ENCODE measurements at places on chromosomes 2 and 18.

DNA sequence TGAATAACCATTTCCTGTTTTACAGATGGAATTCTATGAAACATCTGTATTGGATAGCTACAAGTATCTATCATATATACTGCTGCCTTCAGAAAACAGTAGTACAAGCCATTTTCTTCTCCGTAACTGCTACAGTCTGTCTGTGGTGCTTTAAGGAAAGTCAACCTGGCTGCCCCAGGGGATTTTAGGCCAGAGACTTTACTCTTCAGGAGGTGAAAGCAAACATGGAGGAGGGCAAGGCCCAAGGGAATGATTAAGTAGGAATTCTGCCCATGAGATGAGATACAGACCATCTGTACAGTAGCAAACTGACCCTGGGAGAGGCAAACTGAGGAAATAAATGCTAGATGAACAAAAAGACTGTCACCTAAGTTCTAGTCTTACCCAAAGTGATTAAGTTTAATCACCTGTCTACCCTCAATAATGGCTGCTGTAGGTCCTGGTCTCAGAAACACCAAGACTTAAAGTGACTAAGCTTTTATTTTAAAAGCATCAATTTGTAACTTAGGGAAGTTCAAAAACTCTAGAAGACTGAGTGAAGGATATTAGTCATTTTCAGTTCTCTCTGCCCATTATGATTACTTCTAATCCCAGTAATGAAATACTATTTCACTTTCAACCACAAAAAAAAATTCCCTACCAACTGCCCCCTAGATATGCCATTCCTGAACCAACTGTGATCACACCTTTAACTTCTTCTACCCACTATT, 14.8 kb downstream of the MBD2 start:
- no peak for DNase-seq

DNA sequence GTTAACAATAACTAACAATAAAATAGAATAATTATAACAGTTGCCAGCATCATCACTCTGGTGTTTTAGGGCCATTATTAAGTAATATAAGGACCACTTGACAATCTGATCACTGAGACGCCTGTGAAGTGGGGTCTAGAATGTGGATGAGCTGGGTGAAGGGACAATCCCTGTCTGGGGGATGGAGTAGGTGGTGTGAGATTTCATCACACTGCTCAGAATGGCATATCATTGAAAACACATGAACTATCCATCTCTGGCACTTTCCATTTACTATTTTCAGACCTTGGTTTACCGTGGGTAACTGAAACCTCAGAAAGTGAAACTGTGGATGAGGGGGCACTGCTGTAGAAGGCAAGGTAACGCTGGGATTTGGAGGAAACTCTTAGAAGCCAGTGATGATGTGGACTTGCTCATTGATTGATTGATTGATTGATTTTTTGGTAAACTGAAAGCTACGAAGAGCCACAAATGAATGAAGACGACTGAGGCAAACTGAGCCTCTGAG, 204.4 kb upstream of the TWIST2 start:
- no peak for DNase-seq

DNA sequence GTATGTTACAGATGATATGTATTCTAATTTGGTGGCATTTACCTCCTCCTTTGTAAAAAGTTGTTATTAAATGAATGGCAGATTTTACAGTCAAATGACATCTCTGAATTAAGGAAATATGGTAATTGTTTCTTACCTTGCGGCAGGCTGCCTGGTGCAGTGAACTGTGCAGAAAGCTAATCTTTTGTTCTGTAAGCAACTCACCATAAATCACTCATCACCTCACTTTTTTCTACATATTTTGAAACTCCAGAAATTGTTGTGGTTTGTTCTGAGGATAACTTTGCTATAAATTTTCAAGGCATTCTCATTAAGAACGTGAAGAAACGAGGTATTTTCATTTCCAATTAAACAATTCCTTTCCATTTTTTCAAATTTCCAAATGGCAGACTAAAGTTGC, 52.7 kb downstream of the ST6GAL2 start:
- no peak for DNase-seq

DNA sequence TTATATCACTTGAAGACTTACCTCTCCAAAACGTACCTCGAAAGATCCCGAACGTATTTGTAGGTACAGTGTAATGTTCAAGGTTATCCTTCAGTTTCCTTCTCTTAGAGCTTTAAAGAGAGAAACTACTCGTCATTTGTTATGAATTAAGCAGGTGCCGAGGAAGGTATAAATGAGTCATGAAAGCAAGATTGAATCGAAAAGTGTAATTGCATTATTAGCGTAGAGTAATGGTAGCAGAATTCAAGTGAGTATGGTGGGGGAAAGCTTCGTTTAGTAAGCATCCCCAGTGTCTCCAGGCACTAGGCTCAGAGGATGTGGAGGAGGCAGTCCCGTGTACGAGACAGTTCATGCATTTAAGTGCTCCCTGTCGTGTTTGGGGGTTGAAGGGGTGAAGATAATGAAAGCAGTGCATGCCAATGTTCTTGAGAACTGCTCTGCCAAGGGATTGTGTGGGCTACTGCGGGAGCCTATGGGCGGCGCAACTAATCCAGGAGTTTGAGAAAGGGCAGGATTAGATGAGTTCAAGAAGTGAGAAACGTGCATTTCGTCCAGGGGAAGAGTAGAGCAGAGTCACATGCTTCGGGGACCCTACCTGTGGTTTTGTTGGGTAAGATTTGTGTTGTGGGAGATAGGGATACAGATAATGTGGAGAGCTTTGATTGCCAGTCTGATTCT, 858 bp downstream of the POLR1B start:
- DNase-seq, result no peak

GRCh38 chr2:64374686-64375085, 79.3 kb upstream of the LGALSL start:
- DNase-seq, result no peak

DNA sequence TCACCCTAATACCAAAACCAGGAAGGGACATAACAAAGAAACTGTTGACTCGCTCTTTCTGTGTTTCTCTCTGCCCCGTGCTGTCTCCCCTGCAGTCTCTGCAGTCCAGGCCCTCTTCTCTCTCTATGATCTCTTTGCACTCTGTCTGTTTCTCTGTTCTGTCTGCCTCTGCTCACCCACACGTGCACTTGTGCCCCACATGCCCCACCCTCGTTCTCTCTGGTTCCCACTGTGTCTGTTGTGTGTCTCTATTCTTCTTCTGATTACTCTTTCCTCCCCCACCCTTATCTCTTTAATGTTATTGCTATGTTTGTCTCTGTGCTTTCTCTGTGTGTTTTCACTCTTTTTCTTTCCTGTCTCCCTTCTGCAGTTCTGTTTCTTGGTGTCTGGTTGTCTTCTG, 54.0 kb downstream of the NAT8 start:
- DNase-seq, result no peak

DNA sequence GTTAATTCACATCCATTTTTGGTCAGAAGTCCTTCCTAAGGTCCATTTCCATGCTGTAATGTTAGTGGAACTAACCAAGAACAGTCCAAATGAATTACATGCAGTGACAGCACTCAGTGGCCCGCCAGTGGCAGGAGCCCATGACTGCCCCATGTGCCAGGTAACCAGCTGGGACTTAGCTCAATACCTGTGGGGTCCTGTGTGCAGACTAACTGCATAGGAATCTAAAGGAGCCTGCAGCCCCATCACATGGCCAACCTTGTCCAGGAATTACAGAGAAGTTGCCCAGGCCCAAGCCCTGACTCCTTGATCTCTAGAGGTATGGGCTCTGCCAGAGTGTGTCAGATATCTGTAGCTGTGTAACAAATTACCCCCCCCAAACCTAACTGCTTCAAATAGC, 35.4 kb upstream of the GPR17 start:
- DNase-seq, result no peak

DNA sequence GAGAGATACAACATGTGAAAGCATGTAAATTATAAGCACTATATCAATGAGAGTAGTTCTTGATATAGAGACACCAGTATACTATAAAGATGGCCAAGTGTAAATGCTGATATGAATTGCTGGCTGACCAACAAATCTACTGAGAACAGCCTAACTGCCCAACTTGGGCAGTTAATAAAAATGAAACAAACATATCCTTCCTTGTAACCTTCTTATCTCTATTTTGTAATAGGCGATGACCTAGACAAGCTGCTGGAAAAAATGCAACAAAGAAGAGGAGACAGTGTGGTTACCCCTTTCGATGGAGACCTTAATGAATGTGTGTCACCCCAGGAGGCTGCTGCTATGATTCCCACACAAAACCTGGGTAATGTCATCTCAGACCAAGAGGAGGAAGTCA, 148.7 kb downstream of the ESCO1 start:
- DNase-seq, result no peak

- no peak for DNase-seq
These were observed 89.2 kb downstream of the DOCK10 start for GRCh38 chr2:224952936-224953657.

- no peak for DNase-seq
These were observed 7.2 kb downstream of the ARHGAP25 start for GRCh38 chr2:68741805-68742306.

- no peak for DNase-seq
These were observed 1.4 kb downstream of the IHH start for GRCh38 chr2:219059375-219059724.

DNA sequence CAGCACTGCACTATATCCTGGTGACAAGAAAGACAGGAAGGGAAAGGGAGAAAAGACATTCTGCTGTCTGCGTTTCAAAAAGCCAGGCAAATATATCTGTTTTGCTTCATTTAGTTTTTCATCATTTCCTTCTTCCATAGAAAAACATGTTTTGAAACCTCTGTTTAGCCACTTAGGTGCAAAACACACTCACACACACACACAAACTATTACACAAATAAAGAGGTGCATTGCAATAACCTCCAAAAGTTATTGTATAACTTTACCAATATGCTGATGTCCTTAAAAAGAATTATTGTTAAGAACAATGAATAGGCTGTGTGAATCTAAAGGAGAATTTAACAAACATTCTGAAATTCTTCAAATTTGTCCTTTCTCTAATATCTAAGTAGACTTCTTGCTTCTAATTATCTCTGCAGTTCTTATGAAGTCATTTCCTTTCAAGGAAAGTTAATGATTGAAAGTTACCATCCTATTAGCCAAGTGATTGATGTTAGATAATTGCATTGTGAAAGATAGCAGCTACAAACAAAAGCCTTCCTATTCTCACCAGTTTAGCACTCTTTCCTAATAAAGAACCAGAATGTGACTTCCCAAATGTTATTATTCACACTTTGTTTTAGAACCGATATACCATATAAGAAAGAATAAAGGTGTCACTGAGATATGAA, 516.7 kb downstream of the KCNJ3 start:
- no peak for DNase-seq

DNA sequence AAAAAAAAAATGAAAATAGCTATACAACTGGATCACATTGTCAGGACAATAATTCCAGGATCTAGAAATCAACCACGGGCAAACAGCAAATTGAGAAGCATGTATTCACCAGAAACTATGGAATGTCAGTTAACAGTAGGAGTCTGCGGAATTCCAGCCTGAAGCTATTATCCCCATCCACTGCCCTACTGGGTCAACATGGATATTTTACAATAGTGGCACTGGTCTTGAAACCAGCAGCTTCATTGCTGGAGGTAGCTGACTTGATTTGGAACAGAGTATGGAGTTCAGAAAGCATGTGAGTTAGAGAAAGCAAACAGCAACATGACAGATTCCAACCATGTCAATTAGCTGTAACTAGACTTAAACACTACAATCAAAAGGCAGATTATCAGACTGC, 55.7 kb upstream of the PDE1A start:
- DNase-seq, result no peak

GRCh38 chr2:144235050-144235449, 284.9 kb downstream of the ZEB2 start:
- DNase-seq, result no peak

DNA sequence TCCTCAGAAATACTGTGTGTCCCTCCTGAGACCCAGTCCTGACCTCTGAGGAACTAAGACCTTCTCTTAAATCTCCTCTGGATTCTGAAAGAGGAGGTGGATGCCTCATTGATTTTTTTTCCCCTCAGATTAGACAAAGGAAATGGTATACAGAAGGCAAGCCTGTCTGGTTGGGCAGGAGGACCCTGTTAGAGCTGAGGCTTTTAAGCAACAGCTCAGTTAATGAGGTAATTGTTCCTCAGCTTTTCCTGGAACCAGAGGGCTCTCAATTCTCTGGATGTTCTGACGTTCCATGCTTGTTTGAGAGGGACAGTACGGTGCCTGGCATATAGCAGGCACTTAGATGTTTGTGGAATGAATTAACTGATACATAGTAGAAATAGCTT, 61.7 kb upstream of the MCFD2 start:
- DNase-seq, result no peak

DNA sequence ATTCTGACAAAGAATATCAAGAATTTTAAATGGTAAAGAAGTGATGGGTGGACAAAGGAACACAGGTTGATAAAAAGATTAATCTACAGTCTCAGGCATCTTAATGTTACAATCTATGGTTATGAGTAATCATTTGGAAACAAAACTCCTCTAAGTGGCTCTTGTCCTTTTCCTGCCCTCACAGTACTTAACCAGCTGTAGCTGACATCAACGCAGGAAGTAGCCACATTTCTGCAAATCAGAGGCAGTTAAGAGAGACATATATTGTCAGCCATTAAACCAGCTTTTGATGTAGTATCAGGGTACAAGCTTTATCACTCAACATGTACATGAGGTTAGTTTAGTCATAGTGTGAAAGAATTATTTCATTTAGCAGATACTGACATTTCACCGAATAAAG, 244.6 kb downstream of the NR4A2 start:
- no peak for DNase-seq

- no peak for DNase-seq
These were observed 8.9 kb downstream of the AMER3 start for GRCh38 chr2:130764035-130764820.

DNA sequence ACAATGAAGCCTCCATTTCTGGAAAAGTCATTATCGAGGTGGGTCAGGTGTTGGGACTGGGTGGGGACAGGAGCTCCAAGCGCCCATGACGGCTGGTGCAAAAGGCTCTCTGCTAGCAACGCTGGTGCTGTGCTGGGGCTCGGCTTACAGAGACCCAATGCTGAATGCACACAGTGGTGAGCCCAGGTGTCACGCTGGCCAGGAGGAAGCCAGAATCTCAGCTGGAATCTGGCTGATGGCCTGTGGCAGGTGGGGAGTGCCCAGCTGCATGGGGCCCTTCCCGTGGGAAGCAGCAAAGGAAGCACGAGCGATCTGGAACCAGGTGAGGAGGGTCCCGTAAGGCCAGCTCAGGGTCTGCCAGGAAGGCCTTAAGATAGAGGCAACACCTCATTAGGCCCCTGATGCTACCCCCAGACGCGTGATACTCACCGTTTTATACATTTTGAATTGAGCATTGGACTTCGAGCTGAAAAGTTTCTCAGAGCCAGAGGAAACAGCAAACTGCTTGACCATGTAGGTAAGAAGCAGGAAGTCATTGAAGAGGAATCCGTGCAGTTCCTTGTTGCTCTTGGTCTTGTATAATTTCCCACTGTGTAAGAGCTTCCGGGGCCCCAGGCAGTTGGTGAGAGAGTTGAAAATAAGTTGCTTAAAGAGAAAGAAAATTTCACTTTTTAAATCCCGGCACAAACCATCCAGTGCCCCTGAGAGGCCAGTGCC, 34.7 kb downstream of the FAM228A start:
- no peak for DNase-seq

- DNase-seq, result no peak
These were observed 4.0 kb downstream of the DHRS9 start for GRCh38 chr2:169073211-169073962.
